ENCODE measurements at places on chromosomes 2 and 18.
A peak's percentile ranks its signal among the peaks of the same experiment; 100 is the strongest.

- ATAC-seq = no peak
Observed at GRCh38 chr2:31429759-31430438, 15.4 kb upstream of the XDH start.

DNA sequence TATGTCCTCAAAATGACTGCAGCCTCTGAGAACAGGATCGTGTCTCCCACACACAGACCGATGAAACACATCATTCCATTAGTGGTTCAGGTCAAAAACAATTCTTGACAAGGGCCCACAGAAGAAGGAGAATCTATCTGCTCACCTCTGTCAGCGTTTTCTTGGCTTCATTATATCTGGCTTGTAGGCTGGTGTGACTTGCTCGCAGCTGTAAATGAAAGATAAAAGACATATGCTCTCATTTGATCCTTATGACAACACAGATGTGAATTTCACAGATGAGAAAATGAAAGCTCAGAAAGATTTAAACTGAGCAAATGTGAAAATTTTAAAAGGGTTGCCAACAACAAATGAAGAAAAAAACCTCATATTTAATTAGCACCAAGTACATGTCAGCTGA is 61.6 kb downstream of the CCDC93 start:
- no peak for ATAC-seq

- no peak for ATAC-seq
Observed at GRCh38 chr2:204692790-204693189, 147.5 kb downstream of the PARD3B start.

DNA sequence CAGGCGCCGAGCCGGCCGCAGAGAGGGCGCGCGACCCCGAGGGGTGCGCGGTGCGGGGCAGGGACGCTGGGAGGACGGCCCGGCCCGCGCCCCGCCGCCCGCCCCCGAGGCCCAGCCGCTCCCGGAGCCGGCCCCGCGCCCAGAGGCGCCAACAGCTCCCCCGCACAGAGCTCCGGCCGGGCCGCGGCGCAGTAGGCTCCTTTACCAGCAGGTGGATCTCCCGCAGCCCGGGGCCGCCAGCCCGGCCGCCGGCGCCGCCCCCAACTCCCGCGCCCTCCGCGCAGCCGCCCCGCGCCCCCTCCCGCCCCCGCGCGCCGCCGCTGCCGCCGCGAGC is 258 bp downstream of the MGAT4A start:
- peak; percentile 73 for ATAC-seq

- peak; percentile 81 for ATAC-seq
Observed at GRCh38 chr18:12851716-12852115, 32.3 kb downstream of the PTPN2 start.

DNA sequence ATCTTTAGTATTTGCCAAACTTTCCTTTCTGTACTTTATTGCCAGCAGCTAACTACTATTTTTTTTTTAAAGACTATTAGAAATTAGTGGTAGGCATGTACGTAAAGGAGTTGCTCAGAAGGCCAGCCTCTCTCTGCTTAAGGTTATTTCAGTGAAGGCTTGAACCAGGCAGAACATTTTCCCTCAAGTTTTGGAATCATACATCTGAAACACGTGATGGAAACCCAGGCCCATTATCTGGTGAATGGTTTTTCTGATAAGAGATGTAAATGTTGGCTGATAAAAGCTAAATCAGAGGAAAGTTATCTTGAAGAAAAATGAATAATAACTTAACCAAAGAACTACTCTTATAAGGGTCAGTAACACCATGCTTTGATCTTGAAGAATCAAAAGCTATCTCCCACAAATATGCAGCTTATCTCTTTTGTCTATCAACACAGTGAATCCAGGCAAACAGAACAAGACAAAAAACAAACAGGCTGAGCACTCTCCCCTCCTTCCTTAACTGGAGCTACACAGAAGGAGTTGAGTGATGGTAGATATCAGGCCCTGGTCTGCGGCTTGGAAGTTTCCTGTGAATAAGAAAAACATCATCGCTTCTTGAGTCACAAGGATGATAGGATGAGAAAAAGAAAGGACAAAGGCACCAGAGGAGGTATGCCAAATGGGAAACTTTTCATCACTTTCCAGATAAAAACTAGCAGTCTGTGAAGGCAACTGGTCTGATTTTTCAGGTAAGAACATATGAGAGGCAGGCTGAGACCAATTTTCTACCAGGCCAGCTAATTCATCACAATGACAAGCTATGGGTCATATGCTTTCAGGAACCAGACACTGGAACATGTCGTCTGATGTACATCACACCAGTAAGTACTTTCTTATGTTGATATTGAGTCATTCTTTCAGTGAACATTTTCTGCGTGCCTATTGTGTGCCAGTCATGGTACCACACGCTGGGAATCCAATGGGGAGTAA is 88.4 kb upstream of the STK17B start:
- ATAC-seq = peak; percentile 76

DNA sequence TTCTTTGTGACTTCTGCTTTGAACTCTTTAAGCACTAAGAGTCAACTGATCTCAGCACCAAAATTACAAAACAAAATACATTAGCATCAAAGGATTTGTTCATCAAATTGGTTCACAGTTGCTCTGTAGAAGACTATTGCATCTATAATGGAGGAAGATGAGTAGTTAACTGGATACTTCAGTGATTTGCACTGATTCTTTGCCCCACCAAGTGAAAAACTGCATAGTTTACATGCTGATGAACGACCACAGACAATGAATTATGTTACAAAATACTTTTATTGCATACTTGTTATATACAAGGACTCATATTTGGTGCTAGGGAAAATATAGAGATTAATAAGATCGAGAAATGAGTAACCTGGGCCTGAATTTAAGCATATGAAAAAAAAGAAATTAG is 107.2 kb downstream of the SCG2 start:
- ATAC-seq = no peak

GRCh38 chr2:128447538-128447995 is 128.9 kb upstream of the HS6ST1 start:
- ATAC-seq = no peak

GRCh38 chr2:205461169-205461568 is 221.1 kb upstream of the NRP2 start:
- no peak for ATAC-seq

Data from SK-N-SH treated with all-trans-retinoic acid at 6 μM for 48 hours (cell line).